ENCODE measurements at places on chromosomes 5 and 9.

GRCh38 chr5:147481376-147481775 lies 28.5 kb downstream of the DPYSL3 start:
- no peak for DNase-seq

DNA sequence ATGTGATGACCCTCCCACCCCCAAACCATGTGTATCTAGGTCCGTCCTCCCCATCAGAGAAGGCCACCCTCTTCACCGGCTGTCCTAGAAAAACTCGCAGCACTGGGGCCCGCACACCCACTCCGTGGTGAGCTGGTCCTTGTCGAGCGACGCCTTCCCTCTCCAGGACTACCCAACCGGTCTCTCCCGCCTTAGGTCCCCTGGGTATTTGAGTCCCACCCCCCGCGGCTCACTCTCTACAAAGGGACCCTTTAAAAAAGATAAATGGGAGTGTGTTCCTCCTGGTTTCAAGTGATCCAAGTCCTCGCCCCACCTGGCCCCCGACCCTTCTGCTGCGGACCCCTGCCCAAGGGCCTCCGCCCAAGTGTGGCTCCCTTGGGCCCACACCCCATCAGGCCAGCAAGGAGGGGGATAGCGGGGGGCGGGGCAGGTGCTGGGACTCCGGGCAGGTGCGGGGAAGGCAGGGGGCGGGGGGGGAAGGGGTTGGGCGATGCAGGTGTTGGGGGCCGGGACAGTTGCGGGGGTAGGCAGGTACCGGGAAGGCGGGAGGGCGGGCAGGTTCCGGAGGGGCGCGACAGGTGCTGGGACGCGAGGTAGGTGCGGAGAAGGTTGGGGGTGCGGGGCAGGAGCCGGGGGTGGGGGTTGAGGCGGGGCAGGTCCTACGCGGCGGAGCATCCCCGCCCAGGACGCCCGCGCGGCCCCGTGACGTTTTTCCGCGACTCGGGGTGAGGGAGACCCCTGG lies 970 bp upstream of the ARRDC1 start:
- no peak for DNase-seq

GRCh38 chr5:56725711-56726411 lies 89.5 kb upstream of the MAP3K1 start:
- peak; percentile 68 for DNase-seq

GRCh38 chr9:133004091-133004998 lies 25.9 kb downstream of the GFI1B start:
- no peak for DNase-seq

GRCh38 chr5:88967633-88968585 lies 84.9 kb upstream of the MEF2C start:
- DNase-seq: no peak

DNA sequence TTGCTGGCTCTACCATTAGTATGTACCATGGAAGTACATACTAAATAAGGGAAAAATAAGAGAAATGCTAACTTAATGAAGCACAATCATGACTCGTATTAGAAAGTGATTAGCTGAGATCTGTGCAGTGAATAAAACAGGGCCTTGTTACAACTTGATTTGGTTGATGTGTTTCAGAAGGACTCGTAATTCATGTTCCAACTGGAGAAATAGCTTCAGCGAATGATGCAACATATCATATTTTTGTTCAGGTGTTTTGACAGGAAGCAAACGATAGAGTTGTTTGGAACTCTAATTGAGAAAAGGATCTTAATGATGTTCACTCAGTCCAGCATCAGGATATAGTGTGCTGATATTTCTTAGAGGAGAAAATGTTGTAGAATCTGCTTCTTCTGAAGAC lies 474.6 kb upstream of the WWC1 start:
- no peak for DNase-seq

- DNase-seq: no peak
Measured at GRCh38 chr5:140785905-140786686, at the start of gene PCDHA1. Gene PCDHA1, plus strand, starts transcription at chr5:140786140.
